ENCODE measurements at places on chromosomes 12 and 14. TPM values are rescaled to one million over a fixed set of nuclear protein-coding genes. Genes with fewer than 3 reads are reported as not detected.

The TRAFD1 gene
- 19.8 TPM for total RNA-seq

The FOXG1 gene
- not detected for total RNA-seq

The INSM2 gene
- total RNA-seq: not detected

The METTL1 gene
- 6.8 TPM for total RNA-seq

The NOPCHAP1 gene
- total RNA-seq: 11.1 TPM

The MDP1 gene
- total RNA-seq: 16.6 TPM

The PKP2 gene
- 428 TPM for total RNA-seq

The ANKRD33 gene
- total RNA-seq: not detected

The FGD6 gene
- total RNA-seq: 26.3 TPM

The YEATS4 gene
- total RNA-seq: 12.8 TPM

The MAP3K12 gene
- total RNA-seq: 4.8 TPM

The FAIM2 gene
- 7.4 TPM for total RNA-seq

- DNase-seq: no peak
These were observed 79.6 kb downstream of the HMGA2 start for GRCh38 chr12:65903691-65904383.

DNA sequence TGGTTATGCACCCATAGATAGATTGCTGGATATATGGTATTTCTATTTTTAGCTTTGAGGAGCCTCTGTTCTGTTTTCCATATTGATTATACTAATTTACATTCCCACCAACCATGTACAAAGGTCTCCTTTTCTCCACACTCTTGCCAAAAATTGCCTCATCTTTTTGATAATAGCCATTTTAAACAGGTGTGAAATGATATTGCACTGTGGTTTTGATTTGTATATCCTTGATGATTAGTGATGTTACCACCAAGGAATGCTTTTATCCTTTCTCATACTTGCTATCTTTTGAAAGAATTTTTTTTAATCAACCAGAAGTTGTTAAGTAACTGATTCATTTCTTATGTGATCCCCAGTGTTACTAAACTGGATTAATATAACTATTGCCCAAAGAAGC lies 60.0 kb downstream of the BBS10 start:
- DNase-seq: no peak

GRCh38 chr12:96241846-96242256 lies 47.7 kb downstream of the ELK3 start:
- no peak for DNase-seq

DNA sequence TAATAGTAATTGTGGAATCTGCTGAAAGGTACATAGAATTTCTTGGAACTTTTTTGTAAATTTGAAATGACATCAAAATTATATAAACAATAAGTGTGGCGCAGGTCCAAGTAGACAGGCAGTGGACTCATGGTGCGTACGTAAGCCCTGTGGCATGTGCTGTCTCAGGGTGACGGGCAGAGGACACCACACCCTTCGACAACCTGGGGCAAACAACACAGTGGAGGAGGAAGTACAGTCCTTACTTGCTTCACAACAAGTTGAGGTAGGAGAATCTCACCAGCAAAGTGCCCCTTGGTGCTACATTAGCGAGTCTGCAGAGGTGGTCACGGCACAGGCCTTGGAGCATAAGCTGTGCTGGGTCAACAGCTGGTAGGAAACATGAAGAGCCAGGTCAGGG lies 180.9 kb downstream of the AEBP2 start:
- no peak for DNase-seq

- no peak for DNase-seq
These were observed 51.3 kb upstream of the KCNA1 start for GRCh38 chr12:4858386-4858785.

DNA sequence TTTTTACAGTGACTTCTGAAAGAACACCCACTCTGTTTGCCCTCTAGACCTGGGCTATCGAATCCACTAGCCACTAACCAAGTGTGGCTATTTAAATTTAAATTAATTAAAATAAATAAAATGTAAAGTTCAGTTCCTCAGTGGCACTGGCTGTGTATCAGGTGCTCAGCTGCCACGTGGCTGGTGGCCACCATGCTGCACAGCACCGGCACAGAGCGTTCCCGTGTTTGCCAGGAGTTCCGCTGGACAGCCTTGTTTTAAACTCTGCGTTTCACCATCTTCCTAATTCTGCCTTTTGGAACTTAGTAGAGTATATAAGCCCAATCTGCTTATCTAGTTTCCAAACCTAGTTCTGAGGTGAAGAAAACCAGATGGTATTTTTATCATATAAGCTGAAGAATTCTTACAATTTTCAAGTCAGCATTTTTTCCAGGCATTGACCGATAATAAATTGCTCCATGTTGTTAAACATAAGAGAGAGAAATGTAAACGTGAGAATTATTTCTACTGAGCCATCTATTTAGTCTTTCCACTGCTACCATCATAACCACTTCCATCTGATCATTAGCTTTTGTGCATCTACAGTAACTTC lies 339.0 kb downstream of the CACNA1C start:
- DNase-seq: no peak

DNA sequence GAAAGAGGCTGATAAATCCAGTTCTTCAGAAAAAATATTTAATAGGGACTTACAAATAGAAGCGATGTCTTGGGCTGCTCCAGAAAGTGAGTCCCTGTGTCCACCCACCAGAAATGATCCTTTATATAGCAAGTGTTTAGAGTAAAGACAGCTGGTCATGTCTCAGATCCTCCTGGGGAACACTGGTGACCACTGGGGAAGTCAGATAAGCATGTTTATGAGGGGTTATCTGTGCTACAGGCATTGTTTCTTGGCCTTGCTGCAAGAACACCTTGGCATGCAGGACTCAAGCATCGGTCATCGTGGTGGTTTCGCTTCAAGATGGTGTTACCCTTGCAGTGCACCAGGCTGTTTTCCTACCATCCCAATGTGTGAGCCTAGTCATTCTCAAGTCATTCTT lies 27.2 kb downstream of the CPM start:
- DNase-seq: no peak

- no peak for DNase-seq
These were observed 1043.0 kb downstream of the VRK1 start for GRCh38 chr14:97840159-97840558.

DNA sequence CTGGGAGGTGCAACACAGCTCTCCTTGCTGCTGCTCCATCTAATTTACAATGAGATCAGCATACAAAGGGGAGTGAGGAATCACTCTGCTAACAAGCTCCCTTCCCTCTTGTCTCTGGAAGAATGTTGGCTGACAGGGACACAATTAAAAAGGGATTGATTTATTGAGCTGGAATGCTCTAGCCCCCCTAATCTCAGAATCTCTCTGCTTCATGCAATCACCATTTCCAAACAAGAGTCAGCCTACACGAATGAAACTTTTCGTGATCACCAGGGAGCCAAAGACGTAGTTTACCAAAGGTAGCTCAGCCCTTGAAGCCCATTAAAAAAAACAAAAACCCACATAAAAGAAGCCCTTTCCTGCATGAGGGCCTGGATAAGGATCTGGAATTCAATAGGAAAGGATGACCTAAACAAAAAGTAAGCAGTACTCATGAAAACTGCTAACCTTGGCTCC lies 223.8 kb downstream of the C12orf75 start:
- DNase-seq: no peak

DNA sequence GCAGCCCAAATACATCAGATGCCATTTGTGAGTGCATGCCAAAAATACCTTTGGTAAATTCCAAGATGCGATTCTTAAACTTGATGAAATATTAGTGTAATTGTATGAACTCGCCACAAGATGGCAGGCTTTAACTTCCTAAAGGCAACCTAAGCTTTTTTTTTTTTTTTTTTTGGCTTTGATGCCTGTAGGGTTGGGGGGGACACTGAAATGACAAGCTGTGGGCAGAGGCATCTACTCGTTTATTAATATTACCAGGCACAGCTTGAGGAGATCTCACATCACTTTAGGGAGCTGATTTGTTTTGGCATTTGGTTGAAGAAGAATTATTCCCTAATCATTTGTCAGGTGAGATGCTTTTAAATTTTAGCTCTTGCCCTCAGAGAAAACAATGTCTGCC lies 126.7 kb upstream of the CCDC196 start:
- no peak for DNase-seq

DNA sequence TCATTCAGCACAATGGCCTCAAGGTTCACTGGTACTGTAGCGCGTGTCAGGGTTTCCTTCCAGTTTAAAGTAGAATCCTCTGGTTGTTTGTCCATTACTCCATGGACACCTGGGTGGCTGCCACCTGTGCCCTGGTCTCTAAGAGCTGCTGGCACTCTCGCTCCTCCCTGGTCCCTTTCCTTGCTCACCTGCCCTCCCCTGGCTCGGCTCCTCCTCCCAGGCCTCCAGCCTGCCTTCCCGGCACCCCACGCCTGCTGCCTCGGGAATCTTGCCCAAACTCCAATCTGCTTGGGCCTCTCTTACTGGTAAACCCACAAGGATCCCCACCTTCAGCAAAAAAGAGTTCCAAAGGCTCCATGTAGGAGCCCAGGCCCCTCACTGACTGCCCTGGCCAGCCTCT lies 154.4 kb upstream of the DIO3 start:
- DNase-seq: no peak

DNA sequence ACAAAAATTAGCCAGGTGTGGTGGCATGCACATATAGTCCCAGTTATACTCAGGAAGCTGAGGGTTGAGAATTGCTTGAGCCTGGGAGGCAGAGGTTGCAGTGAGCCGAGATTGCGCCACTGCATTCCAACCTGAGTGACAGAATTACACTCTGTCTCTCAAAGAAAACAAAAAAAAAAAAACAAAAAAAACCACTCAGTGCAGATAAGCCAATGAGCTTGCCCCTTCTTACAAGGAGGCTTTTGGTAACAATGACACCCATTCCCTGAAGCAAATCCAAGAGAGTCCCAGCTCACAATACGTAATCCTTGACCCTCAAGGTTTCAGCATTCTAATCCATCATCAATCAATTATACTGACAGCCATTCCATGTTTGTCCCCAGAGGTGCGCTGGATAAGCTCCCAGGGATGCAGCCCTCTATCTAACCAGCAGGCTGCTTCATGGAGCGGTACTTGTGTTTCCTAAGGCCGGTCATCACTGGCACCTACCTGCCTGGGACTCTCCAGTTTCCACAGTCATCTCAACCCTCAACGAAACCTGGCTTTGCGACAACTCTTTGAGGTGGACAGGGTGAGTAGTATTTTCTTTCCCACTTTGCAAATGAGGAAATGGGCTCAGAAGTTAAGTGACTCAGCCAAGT lies 12.4 kb downstream of the GCN1 start:
- DNase-seq: no peak

DNA sequence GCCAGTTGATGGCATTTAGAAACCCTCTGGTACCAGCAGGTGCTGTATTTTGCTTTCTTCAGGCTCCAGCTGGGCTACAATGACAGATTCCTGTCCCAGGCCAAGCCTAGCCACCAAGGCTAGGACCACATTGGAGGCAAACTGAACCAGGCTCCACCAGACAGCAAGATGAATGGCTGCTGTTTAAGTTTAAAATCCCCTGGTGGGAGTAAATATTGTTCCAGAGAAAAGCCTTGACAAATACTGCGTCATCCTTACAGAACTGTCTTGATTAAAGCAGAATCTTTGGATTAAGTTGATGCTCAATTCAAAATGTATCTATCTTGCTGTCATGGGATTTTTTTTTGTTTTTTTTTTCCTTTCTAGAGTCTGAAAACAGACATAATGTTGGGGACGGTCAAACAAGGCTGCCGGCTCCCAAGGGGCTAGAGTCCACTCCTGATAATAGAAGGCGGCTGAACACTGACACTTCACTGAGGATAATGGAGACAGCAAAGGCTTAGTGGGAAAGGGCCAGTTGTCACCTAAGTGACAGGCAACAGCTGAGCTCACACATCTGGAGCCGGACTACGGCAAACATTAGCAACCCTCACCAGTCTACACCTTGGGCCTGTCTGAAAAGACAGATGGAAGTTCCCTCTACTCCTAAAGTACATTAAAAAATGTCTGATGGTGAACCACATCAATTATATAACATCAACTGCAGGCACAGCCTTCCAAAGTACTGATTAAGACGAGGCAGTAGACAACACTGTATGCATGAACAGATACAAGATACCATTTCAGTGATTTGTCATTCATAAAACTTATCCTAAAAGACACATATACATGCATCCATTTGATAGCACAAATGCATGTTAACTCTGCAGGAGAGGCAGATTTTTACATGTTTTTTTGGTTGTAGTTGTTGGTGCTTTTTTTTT lies 1.7 kb downstream of the PRICKLE1 start:
- no peak for DNase-seq

DNA sequence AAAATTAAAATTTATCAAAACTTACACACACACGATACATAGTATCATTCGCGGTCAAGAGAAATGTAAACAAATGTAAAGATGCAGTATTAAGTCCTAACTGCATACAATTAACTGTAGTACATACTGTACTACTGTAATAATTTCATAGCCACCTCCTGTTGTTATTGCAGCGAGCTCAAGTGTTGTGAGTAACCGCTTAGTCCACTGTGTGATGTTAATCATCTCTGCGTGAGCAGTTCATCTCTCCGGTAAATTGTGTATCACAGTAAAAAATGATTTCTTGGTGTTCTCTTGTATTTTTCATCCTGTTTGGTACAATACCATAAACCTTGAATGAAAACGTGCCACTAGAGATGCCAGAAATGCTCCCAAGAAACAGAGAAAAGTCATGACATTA lies 6.5 kb downstream of the EPS8 start:
- DNase-seq: no peak

DNA sequence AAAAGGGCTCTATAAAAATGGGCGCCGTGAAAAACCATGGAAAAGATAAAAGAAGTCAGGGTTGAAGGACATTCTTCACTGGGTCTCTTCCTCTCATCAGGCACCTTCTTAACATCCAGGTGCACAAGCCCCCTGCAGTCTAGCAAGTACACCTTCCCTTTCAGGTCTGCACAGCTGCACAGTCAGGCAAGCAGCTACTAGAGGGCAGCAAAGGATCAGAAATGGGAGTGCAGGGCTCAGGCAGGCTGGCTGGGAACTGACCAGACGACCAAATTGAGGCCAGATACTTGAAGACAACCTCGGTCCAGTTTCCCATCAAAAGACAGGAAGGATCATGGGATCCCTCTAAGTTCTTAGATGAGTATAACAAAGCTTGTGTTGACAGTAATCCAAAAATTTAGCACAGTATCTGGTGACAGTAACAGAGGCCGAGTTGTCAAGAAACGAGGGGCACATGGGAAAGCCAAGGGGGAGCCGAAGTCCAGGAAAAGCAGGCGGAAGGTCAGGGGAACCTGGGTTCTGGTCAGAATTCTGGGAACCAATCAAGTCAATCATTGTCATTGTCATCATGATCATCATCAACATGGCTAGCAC lies 10.1 kb upstream of the GRIP1 start:
- DNase-seq: no peak

DNA sequence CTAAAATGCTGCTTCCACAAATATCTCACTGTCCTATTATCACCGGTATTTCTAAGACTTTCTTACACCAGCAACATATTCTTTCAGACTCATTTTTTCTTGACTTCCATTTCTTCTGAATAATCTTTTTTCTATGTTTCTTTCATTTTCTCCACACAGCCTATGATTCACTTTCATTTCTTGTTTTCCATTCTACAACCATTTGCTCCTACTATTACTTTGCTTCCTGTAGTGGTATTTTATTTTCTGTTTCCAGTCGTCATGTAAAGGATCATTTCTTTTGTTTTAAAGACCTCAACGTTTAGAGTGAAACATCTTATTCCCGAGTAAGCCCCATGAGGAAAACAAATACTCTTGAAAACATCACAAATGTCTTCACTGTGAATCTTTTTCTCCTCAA lies 182.2 kb upstream of the MDGA2 start:
- no peak for DNase-seq

GRCh38 chr14:31418440-31418839 lies 1.9 kb downstream of the HEATR5A start:
- no peak for DNase-seq
